ENCODE measurements at places on chromosomes 12 and 14. TPM values are rescaled to one million over a fixed set of nuclear protein-coding genes. Genes with fewer than 3 reads are reported as not detected.

ACTR10 gene
- total RNA-seq, result 67.3 TPM

DPY19L2 gene
- total RNA-seq, result 2.3 TPM

CACNA1C gene
- not detected for total RNA-seq

RIN3 gene
- total RNA-seq, result 20.8 TPM

FAM234B gene
- total RNA-seq, result 9.4 TPM

MDGA2 gene
- total RNA-seq, result not detected

LPCAT3 gene
- total RNA-seq, result 29.5 TPM

PTPRB gene
- total RNA-seq, result 151 TPM

RNF212B gene
- not detected for total RNA-seq

C14orf180 gene
- not detected for total RNA-seq

RAD9B gene
- not detected for total RNA-seq

OLR1 gene
- total RNA-seq, result not detected

PZP gene
- total RNA-seq, result 0.88 TPM

GUCY2C gene
- not detected for total RNA-seq

KRT2 gene
- total RNA-seq, result not detected

OR10G3 gene
- not detected for total RNA-seq

MYF5 gene
- total RNA-seq, result not detected

AKAP5 gene
- 0.75 TPM for total RNA-seq

PLEKHA5 gene
- total RNA-seq, result 13.4 TPM

DIO2 gene
- total RNA-seq, result not detected

PSMB11 gene
- not detected for total RNA-seq

RNFT2 gene
- total RNA-seq, result 6.6 TPM

MFAP5 gene
- total RNA-seq, result not detected

TMEM121 gene
- 4.8 TPM for total RNA-seq
